ENCODE measurements at places on chromosomes 7 and 10. TPM values are rescaled to one million over a fixed set of nuclear protein-coding genes. Genes with fewer than 3 reads are reported as not detected.

DNA sequence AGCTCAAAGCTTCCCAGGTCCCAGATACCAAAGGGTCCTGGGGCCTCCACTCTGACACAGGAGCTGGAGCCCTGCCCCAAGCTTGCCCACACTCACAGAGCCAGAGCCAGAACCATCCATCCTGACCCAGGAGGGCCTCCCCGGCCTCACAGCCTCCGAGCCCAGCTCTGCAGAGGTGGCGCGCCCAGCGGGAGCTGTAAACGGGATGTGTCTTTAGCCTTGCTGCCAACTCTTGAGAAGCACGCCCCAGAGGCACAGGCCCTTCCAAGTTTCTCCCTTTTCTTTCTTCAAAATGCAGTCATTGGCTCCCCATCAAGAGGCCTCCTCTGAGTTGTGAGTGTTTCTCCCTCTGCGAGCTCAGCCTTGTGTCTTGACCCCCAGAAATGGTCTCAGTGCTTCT is 75.0 kb downstream of the PDGFA start:
- DNase-seq: no peak

Gene SOSTDC1
- 0.55 TPM for total RNA-seq

Gene NEBL
- 10.5 TPM for total RNA-seq

Gene FKBP6
- total RNA-seq: 0.19 TPM

Gene NACAD
- 6.4 TPM for total RNA-seq

GRCh38 chr10:124802313-124802675 is 675 bp downstream of the ABRAXAS2 start:
- no peak for DNase-seq

Gene STK32C
- 17.3 TPM for total RNA-seq

DNA sequence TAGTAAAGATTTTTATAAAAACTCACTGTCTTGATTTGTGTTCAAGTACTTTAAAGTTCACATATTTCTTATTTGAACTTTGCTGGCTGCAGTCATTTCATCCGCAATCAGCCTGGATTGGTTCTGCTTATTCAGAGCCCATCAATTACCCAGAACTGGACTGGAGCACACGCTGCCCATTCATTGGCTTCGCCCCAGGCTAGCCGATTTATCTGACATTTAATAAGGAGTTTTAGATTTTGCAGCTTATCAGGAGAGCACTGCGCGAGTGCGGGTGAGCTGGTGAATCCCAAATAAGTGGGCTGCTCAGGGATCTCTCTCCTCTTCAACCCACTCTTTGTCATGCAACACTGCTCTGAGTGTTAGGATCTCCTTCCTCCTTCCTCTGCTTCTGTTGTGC is 166.0 kb upstream of the GPR26 start:
- no peak for DNase-seq

- no peak for DNase-seq
Measured at GRCh38 chr7:48421357-48421756, 250.1 kb downstream of the ABCA13 start.

Gene PNLIP
- not detected for total RNA-seq

Gene PIP
- total RNA-seq: not detected

GRCh38 chr7:25069900-25070443 is 55.1 kb downstream of the CYCS start:
- DNase-seq: peak; percentile 53

- no peak for DNase-seq
Measured at GRCh38 chr10:71688256-71688655, 31.3 kb downstream of the C10orf105 start.

- DNase-seq: no peak
Measured at GRCh38 chr7:30916767-30917166, 5.1 kb downstream of the AQP1 start.

Gene ACSL5
- total RNA-seq: not detected

DNA sequence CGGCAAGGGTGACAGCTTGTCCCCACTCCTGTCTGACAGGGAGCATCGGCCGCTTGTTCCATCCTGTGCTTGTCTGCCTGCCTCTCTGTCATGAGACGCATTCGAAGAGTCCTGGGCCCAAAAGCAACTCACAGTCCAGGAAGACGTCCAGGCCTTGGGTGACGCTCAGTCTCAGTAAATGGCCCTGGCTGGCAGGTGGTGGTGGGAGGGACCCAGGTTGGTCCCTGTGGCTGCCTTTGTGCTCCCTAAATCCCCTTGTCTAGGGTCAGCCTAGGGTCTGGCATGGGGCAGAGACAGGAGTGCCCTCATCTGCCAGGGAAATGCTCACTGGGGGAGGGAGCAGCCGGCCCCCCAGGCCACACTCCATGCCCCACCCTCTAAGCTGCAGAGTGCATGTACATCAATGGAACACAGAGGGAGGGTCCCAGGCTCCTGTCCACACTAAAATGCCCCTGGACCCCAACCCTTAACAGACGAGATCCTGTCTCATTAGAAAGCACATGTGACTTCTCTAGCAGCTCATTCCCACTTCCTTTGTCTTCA is 295.2 kb upstream of the ZNF32 start:
- DNase-seq: peak; percentile 13
